Posterior cingulate gyrus (tissue), 11 donors: ENCODE measurements at places on chromosomes 5 and 9.

- DNase-seq = no peak
Measured at GRCh38 chr5:179792612-179793467, 946 bp upstream of the LTC4S start.

GRCh38 chr9:83007521-83008300 lies 55.2 kb downstream of the RASEF start:
- DNase-seq = no peak

- no peak for DNase-seq
Measured at GRCh38 chr5:153974131-153974812, 64.4 kb downstream of the FAM114A2 start.

DNA sequence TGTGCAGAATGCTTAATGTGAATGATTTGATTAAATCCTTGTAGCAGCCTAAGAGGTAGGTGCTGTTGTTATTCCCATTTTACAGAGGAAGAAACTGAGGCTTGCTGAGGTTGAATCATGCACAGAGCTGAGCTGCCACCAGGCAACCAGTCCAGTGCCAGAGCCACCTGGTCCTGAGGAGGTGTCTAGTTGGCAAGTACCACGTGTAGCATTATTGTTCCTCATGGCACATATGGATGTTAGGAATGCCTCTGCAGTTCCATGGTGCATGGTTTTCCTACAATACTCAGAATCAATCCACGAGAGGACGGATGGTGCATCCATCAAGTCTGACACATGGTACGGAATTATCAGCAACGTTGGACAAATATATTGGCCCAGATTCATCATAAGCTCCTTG lies 8.9 kb downstream of the UBE2QL1 start:
- no peak for DNase-seq

- DNase-seq = peak; percentile 80
Measured at GRCh38 chr9:99820685-99821395, 845 bp upstream of the NR4A3 start.

- DNase-seq = no peak
Measured at GRCh38 chr9:79383096-79383495, 188.7 kb upstream of the TLE4 start.
